ENCODE measurements at places on chromosomes 1 and 21. TPM values are rescaled to one million over a fixed set of nuclear protein-coding genes. Genes with fewer than 3 reads are reported as not detected.

Gene TMEM82
- total RNA-seq, result 2.5 TPM

Gene FCGR3A
- 10.7 TPM for total RNA-seq

Gene ANGPTL3
- 1.2 TPM for total RNA-seq

Gene CLCA1
- total RNA-seq, result not detected

Gene LMNA
- 182 TPM for total RNA-seq

Gene FOXD2
- 6.4 TPM for total RNA-seq

Gene ADAMTS5
- 36.7 TPM for total RNA-seq

Gene TTC22
- total RNA-seq, result 6.8 TPM

Gene E2F2
- 9.0 TPM for total RNA-seq

Gene LENEP
- not detected for total RNA-seq

Gene REN
- 193 TPM for total RNA-seq

Gene SPRR3
- 0.58 TPM for total RNA-seq

Gene RGS18
- total RNA-seq, result 4.0 TPM

Gene GBP7
- not detected for total RNA-seq

Gene COL6A1
- 572 TPM for total RNA-seq

Gene FAF1
- total RNA-seq, result 40.8 TPM

Gene MSH4
- 0.47 TPM for total RNA-seq

Gene NPHS2
- 46.4 TPM for total RNA-seq

Gene LPGAT1
- total RNA-seq, result 44.7 TPM

Gene NECTIN4
- 6.3 TPM for total RNA-seq

Gene HCRTR1
- 0.35 TPM for total RNA-seq

Gene SPATA46
- not detected for total RNA-seq

Gene FCAMR
- total RNA-seq, result 6.0 TPM

Gene RNU5D-1
- not detected for total RNA-seq

Gene AUNIP
- total RNA-seq, result 1.2 TPM

Gene TNN
- total RNA-seq, result 3.8 TPM

Gene SFN
- total RNA-seq, result 0.99 TPM

Gene SPRR2B
- not detected for total RNA-seq

Gene IL19
- 0.70 TPM for total RNA-seq

Gene NCAM2
- 4.5 TPM for total RNA-seq

Gene HRNR
- total RNA-seq, result not detected

Gene CDK11B
- 12.4 TPM for total RNA-seq

Gene TRIM17
- total RNA-seq, result 4.6 TPM

Gene TIE1
- 87.1 TPM for total RNA-seq

Gene SHCBP1L
- 0.29 TPM for total RNA-seq

Gene OR10J1
- not detected for total RNA-seq

Gene KLF17
- total RNA-seq, result not detected

Gene AGPAT3
- 44.7 TPM for total RNA-seq

Gene GADD45A
- 37.5 TPM for total RNA-seq

Gene UBL4B
- not detected for total RNA-seq

Gene OR2AK2
- not detected for total RNA-seq

Gene TCHHL1
- total RNA-seq, result not detected

Gene C1orf210
- 12.9 TPM for total RNA-seq

Gene LORICRIN
- not detected for total RNA-seq

Gene MPZ
- 8.2 TPM for total RNA-seq

Gene LIPI
- not detected for total RNA-seq

Gene VSIG8
- 0.23 TPM for total RNA-seq

Gene CD34
- total RNA-seq, result 43.6 TPM

Gene OR2T10
- total RNA-seq, result not detected

Gene PRAMEF7
- not detected for total RNA-seq

Gene TRIM45
- total RNA-seq, result 13.5 TPM

Gene PALMD
- total RNA-seq, result 12.4 TPM

Measured in metanephros (tissue), 2 donors.